ENCODE measurements at places on chromosomes 3 and 15.
A peak's percentile ranks its signal among the peaks of the same experiment; 100 is the strongest.

DNA sequence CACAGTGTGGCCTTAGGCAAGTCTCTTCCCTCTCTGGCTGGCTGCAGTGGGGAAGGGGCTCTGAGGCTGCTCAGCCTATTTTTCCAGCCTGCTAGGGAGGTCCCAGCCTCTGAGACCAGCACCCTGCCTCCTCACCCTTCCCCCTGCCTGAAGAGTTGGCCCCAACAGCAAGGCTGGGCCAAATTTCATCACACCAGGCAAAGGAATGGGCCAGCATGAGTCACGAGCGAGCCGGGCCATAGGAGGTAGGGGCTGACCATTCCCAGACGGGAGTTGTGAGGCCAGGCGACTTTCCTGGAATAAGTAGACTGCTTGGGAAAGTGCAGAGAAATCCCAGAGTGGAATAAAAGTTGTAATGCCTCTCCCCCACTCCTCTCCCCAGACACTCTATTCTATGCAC lies 5.7 kb upstream of the FBLN2 start:
- DNase-seq = peak; percentile 69

- DNase-seq = no peak
Observed at GRCh38 chr3:39088456-39088855, 19.0 kb downstream of the GORASP1 start.

DNA sequence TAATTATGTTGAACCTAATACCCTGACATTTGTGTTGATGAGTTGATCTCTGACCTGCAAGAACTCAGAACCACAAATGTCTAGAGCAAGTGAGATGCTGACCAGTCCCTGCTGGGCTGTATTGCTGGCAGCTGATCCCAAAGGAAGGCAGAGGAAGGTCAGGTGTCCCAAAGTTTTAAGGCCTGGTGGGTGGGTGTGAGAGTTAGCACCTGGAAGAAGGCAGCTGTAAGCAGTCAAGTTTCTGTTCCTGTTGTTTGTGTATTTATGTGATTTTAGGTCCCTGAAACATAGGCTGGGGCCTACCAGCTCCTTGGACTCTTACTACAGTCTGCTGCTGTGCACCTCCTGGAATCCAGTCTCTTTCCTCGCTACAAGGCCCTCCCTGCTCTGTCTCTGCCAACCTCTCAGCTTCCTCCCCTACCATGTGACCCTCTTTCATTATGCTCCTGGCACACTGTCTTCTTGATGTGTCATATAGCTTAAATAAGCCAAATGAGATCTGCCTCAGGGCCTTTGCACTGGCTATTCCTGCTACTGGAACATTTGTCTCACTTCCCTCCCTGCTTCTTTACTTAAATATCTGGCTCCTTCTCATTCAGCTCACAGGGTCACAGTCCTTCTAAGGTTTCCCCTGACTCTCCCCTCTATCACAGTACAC lies 31.0 kb upstream of the ATOSA start:
- no peak for DNase-seq

GRCh38 chr15:74593122-74593521 lies 22.5 kb upstream of the CLK3 start:
- no peak for DNase-seq

- no peak for DNase-seq
Observed at GRCh38 chr15:62495670-62496614, 330.9 kb upstream of the C2CD4B start.

- peak; percentile 17 for DNase-seq
Observed at GRCh38 chr3:126370055-126370454, 12.8 kb upstream of the KLF15 start.

- no peak for DNase-seq
Observed at GRCh38 chr3:138835397-138835757, 649 bp upstream of the PIK3CB start.

DNA sequence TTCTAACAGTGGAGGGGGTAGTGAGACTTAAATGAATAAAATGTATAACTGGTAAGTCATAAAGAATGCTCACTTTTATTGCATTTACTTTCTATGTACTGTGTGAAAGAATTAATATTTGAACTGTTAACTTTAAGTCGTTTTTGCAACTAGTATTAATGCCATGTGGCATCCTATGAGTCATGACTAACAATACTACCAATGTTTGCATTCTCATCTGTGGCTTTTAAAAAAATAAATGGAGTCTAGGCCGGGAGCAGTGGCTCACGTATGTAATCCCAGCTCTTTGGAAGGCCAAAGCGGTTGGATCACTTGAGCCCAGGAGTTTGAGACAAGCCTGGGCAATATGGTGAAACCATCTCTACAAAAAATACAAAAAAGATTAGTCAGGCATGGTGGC lies 5.2 kb downstream of the C3orf49 start:
- DNase-seq = no peak

GRCh38 chr3:12194209-12194608 lies 35.5 kb upstream of the TIMP4 start:
- no peak for DNase-seq

DNA sequence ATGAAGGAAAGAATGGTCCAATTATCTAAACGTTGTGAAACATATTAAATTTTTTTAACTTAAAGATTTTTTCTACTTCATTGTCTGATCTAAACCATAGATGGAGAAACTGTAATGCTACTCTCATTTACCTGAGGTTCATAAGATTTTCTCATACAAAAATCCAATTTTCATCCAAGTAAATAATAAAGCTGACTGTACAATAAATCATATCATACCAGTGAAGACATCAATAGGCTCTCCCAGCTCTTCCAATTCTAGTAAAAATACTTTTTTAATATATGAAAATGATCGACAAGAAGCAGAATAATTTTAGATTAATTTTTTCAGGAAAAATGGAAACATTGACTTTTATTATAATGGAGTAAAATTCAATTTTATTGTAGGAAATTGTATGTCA lies 260.8 kb downstream of the GABRG3 start:
- no peak for DNase-seq

DNA sequence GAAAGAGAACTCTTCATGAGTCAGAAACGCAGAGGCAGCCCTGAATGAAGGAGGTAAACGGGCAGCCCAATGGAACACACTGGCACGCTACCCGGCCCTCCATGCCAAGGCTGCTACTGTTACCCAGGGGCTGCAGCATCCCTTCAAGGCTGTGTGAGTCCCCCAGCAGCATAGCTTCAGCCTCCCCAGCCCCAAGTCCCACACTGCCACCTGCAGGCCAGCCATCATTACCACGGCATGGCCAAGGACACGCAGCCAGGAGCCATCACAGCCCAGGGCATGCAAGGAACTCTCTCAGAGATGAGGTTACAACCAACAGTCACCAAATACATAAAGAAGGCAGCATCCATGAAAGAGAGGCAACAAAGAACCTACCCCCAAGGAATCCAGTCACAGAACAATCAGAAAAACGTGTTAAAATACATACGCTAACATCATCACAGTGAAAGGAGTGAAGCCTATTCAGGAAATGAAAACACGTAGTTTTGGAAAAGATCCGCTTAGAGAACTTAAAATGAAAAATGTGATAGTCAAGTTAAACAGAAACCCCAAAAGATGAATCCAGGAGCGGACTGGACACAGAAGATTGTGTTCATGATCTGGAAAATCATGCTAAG lies 22.4 kb downstream of the PLA2G4F start:
- peak; percentile 25 for DNase-seq

- no peak for DNase-seq
Observed at GRCh38 chr3:195537995-195538394, 5.1 kb downstream of the PPP1R2 start.

DNA sequence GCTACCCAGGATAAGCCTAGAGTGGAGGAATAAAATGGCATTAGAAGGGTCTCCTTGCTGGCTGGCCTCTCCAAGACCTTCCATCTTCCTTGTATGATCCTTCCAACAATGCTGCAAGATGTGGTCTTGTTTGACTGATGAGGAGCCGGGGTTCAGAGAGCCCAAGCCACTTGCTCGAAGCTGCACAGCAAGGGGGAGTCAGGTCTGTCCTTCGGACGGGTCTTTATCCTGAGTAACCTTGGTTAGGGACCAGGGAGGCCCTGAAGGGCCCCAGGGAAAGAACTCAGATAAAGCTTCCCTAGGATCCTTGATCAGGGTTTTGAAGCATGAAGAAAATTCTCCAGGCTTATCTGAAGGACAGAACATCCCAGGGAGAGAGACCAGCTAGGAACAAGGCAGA lies 7.0 kb upstream of the DNAJB8 start:
- no peak for DNase-seq

DNA sequence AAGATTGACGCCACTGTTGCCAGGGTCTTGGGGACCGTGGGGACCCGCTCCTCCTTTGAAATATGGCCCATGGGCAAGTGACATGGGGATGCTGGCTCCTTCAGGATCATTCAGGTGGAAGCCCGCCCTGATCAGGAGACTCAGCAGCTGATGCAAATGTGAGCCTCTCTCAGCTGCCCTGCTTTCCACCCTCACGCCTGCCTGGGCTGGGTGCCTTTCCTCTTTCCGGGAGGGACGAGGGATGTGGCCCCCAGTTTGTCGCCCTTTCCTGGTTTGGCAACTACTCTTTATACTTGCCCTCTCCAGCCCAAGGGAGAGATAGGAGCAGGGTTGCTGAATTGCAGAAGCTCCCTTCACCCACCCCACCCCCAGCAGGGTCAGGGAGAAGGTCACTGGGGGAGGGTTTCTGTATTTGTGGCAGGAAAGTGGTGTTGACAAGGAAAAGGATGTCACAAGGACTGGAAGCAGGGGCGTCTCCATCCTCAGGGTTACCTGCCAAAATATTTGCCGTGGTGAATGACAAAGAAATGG lies 21.8 kb downstream of the DNASE1L3 start:
- DNase-seq = no peak

- DNase-seq = no peak
Observed at GRCh38 chr3:45506084-45506483, 88.5 kb upstream of the LIMD1 start.

- DNase-seq = no peak
Observed at GRCh38 chr15:69793781-69794451, 303.8 kb downstream of the TLE3 start.

DNA sequence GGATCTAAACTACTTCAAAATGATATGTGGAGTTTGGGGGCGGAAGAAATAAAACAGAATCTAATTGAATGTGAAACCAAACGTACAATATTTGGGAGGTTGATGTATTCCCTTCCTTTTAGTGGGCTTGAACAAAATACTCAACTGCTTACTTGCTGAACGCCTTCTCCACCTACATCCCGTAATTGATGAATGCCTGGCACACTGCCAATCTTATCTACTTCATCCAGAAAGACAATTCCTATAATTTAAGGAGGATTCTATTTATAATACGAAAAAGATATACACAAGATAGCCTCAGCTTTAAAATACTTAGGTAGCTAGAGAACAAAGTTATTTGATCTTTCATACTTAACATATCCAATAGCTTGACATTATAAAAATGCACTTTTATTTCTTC lies 23.1 kb upstream of the PDCD7 start:
- DNase-seq = no peak

- DNase-seq = no peak
Observed at GRCh38 chr15:21267671-21268395, 172.5 kb downstream of the POTEB3 start.

- DNase-seq = no peak
Observed at GRCh38 chr15:81281766-81282605, 42.0 kb downstream of the STARD5 start.
